ENCODE measurements at places on chromosomes 5 and 9. TPM values are rescaled to one million over a fixed set of nuclear protein-coding genes. Genes with fewer than 3 reads are reported as not detected.

The INSYN2B gene
- total RNA-seq = 3.0 TPM

The IFNE gene
- total RNA-seq = 0.39 TPM

The TAF11L10 gene
- total RNA-seq = not detected

The ACOT12 gene
- not detected for total RNA-seq

The CCDC192 gene
- not detected for total RNA-seq

The ALAD gene
- total RNA-seq = 18.9 TPM

The FOXE1 gene
- total RNA-seq = 0.06 TPM

The AJM1 gene
- 1.6 TPM for total RNA-seq

The PSAT1 gene
- 22.7 TPM for total RNA-seq

The OR1Q1 gene
- not detected for total RNA-seq

The PCA3 gene
- total RNA-seq = not detected

The STK32A gene
- not detected for total RNA-seq

The PRDM9 gene
- not detected for total RNA-seq

The EIF4E1B gene
- total RNA-seq = not detected

The PCDHGA12 gene
- 10.5 TPM for total RNA-seq

The NNT gene
- total RNA-seq = 44.9 TPM

The FAM163B gene
- total RNA-seq = not detected

The C9orf43 gene
- 0.48 TPM for total RNA-seq

The MGAT4B gene
- 372 TPM for total RNA-seq

The GABRG2 gene
- total RNA-seq = not detected

The CATSPER3 gene
- not detected for total RNA-seq

The OR2Y1 gene
- not detected for total RNA-seq

The CDC20B gene
- 0.23 TPM for total RNA-seq

The GRIN1 gene
- total RNA-seq = not detected

Data from glomerular endothelial cell (primary cell).